B cell (primary cell): ENCODE measurements at places on chromosomes 3 and 15. TPM values are rescaled to one million over a fixed set of nuclear protein-coding genes. Genes with fewer than 3 reads are reported as not detected.

The TMC3 gene
- not detected in 2 replicates for total RNA-seq

DNA sequence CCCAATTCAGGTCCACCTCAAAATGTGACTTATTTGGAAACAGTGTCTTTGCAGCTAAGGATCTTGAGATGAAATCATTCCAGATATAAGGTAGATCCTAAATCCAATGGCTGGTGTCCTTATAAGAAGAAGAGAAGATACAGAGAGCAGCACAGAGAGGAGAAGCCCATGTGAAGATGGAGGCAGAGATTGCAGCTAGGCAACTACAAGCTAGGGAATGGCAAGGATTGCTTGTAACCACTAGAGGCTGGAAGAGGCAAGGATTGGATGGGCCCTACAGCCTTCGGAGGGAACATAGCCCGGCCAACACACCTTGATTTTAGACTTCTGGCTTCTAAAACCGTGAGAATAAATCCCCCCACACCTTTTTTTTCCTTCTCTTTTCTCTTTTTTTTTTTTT, 38.5 kb downstream of the SYN2 start:
- peaks cover 3% of the 10 kb centered on the region for H3K27me3 ChIP-seq
- H3K27ac ChIP-seq, result no peak overlapping the region
- H3K36me3 ChIP-seq, result no peaks in the 10 kb centered on the region
- DNase-seq, result no peak
- no peaks in the 10 kb centered on the region for H3K4me1 ChIP-seq
- no peak overlapping the region for H3K4me3 ChIP-seq

DNA sequence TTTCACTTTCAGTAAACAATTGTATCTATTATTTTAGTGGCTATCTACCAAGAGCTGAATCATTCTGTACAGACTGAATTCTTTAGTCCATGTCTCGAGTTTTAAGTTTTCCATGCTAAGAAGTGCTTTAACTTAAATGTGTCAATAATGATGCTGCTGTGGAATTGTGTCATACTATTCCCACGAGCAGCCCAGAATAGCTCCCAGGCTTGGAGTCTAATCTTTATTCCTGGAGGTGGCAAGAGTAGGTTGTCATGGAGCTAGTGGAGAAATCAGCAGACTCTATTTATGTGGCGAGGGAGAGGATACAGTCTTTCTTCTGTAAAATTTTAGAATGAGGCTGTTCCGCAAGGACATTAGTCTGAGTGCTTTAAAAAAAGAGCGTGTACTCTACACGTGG, 207.2 kb downstream of the ROBO2 start:
- no peaks in the 10 kb centered on the region for H3K36me3 ChIP-seq
- no peak overlapping the region for H3K4me3 ChIP-seq
- no peaks in the 10 kb centered on the region for H3K27me3 ChIP-seq
- DNase-seq, result no peak

- H3K4me3 ChIP-seq, result peak overlapping the region; percentile 16
- H3K4me1 ChIP-seq, result peaks cover 23% of the 10 kb centered on the region
- no peak for DNase-seq
- peak overlapping the region; percentile 75 for H3K27ac ChIP-seq
These were observed 39.5 kb upstream of the ZBTB20 start for GRCh38 chr3:115186351-115187148.

GRCh38 chr15:73826711-73827251, 46.6 kb upstream of the TBC1D21 start:
- no peak overlapping the region for H3K4me3 ChIP-seq
- no peak overlapping the region for H3K27ac ChIP-seq
- no peaks in the 10 kb centered on the region for H3K36me3 ChIP-seq

DNA sequence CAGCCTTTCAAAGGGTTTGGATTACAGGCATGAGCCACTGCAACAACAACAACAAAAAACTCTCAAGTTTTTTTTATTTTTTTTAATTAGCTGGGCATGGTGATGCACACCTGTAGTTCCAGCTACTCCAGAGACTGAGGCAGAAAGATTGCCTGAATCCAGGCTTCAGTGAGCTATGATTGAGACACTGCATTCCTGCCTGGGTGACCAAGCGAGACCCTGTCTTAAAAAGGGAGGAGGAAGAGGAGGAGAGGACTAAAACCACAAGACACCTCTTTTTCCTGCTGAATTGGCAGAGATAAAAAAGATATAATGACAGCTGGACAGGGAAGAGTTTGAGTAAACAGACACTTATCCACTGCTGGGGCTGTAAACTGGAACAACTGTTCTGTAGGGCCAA, 22.7 kb upstream of the CHRNB4 start:
- H3K4me3 ChIP-seq, result no peak overlapping the region
- no peaks in the 10 kb centered on the region for H3K36me3 ChIP-seq
- no peaks in the 10 kb centered on the region for H3K27me3 ChIP-seq
- H3K4me1 ChIP-seq, result no peaks in the 10 kb centered on the region
- H3K27ac ChIP-seq, result no peak overlapping the region
